Activated CD8-positive, alpha-beta T cell treated with anti-CD3 and anti-CD28 coated beads for 36 hours (primary cell): ENCODE measurements at places on chromosomes 13 and 19. TPM values are rescaled to one million over a fixed set of nuclear protein-coding genes. Genes with fewer than 3 reads are reported as not detected.

The ZSWIM4 gene
- total RNA-seq, result 6.6 TPM

The PLK5 gene
- total RNA-seq, result not detected

DNA sequence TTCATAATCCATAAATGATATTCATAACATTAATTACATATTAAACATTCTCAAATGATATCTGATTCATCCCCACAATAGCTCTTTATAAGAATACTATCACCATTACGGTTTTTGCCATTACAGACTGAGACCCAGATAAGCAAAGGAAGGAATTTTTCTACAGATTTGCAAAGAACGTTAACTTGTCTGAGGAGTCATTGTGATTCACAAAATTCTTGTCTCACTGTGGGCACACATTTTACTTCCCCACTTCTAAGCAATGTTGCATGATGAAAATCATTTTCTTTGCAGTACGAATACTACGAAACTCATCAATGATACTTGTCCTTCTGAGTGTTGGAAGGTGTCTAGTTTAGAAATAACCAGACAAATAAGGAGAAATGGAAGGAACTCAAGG is 70.1 kb downstream of the NALCN start:
- H3K4me3 ChIP-seq, result no peak overlapping the region
- no peak for DNase-seq
- H3K36me3 ChIP-seq, result no peaks in the 10 kb centered on the region
- H3K27me3 ChIP-seq, result peaks cover 3% of the 10 kb centered on the region
- H3K27ac ChIP-seq, result no peak overlapping the region

- no peaks in the 10 kb centered on the region for H3K36me3 ChIP-seq
- peaks cover 22% of the 10 kb centered on the region for H3K27me3 ChIP-seq
- H3K27ac ChIP-seq, result no peak overlapping the region
- H3K4me1 ChIP-seq, result no peaks in the 10 kb centered on the region
- no peak overlapping the region for H3K4me3 ChIP-seq
Observed at GRCh38 chr19:50178859-50179537, 15.9 kb upstream of the IZUMO2 start.

The NAPSA gene
- 20.0 TPM for total RNA-seq

GRCh38 chr19:57241176-57241575 is 744 bp downstream of the ZNF805 start:
- H3K27me3 ChIP-seq, result no peaks in the 10 kb centered on the region
- H3K4me3 ChIP-seq, result peak overlapping the region; percentile 82
- peaks cover 36% of the 10 kb centered on the region for H3K4me1 ChIP-seq
- H3K36me3 ChIP-seq, result peaks cover 23% of the 10 kb centered on the region

- peaks cover 11% of the 10 kb centered on the region for H3K4me1 ChIP-seq
- no peak overlapping the region for H3K4me3 ChIP-seq
- H3K27me3 ChIP-seq, result no peaks in the 10 kb centered on the region
- no peak overlapping the region for H3K27ac ChIP-seq
- peaks cover 34% of the 10 kb centered on the region for H3K36me3 ChIP-seq
- DNase-seq, result no peak
Observed at GRCh38 chr13:49044008-49044407, 68.3 kb downstream of the FNDC3A start.

The FEM1A gene
- total RNA-seq, result 11.4 TPM

- H3K27me3 ChIP-seq, result no peaks in the 10 kb centered on the region
- H3K27ac ChIP-seq, result no peak overlapping the region
- DNase-seq, result no peak
- H3K36me3 ChIP-seq, result no peaks in the 10 kb centered on the region
Observed at GRCh38 chr13:79448413-79448812, 32.5 kb upstream of the NDFIP2 start.

The ADAT3 gene
- 6.7 TPM for total RNA-seq

GRCh38 chr19:4297901-4298809 is 4.0 kb downstream of the TMIGD2 start:
- H3K36me3 ChIP-seq, result no peaks in the 10 kb centered on the region
- H3K4me1 ChIP-seq, result peaks cover 31% of the 10 kb centered on the region
- DNase-seq, result peak; percentile 79

GRCh38 chr13:33194820-33195692 is 90.5 kb downstream of the STARD13 start:
- no peaks in the 10 kb centered on the region for H3K36me3 ChIP-seq
- no peak overlapping the region for H3K27ac ChIP-seq
- DNase-seq, result no peak

The NXNL1 gene
- not detected for total RNA-seq

DNA sequence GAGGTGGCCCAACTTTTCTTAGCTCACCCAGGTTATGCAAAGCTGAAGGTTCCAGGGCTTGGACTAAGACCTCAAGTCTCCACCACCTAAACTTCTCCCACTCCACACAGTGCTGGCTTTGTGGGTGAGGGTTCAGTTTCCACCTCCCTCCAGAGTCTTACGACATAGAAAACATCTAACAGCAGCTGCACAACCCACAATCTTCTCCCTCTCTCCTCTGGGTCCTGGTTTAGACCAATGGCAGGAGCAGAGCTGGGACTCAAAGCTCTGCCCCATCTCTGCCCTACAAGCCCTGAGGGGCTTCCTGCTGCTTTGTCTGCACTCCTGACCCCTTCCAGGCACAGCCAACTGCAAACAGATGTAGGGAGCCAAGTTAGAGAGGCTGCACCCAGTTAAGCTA is 16.0 kb downstream of the IRGC start:
- no peaks in the 10 kb centered on the region for H3K4me1 ChIP-seq
- H3K4me3 ChIP-seq, result no peak overlapping the region
- H3K27ac ChIP-seq, result no peak overlapping the region
- no peak for DNase-seq
- H3K27me3 ChIP-seq, result no peaks in the 10 kb centered on the region
- peaks cover 27% of the 10 kb centered on the region for H3K36me3 ChIP-seq

DNA sequence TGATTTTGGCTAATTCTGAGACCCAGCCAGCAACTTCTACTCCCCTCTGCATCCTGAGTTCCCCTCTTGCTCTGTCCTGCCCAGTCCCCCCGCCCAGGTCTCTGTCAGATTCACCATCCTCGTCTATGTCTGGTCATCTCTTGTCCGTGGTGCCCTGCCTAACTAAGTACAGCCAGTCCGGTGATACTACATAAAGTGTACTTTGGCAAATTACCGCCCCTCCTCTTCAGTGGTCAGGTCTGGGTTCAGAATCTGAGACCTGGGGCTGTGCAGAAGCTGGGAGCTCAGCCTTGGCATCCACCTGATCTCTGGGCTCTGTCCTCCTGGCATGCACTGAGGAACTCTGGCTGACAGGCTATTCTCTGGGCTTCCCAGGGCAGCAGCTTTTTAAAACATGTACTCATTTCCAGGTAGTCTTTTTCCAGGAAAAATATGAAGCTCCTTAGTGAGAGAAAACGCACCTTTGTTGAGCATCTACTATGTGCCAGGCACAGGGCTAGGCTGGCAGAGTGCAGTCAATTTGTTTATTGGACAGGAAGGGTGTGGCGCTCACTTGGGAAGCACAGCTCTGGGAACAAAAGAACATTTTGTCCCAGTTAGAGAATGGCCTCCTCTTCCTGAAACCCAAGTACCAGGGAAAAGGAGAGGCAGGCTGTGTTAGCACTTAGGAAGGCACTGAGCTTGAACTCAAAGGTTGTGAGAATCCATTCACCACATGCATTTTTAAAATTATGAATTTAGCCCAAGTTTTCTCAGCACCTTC is 88.9 kb downstream of the TSHZ3 start:
- no peak for DNase-seq
- H3K4me1 ChIP-seq, result peaks cover 4% of the 10 kb centered on the region
- H3K27me3 ChIP-seq, result peaks cover 13% of the 10 kb centered on the region
- H3K27ac ChIP-seq, result no peak overlapping the region
- H3K36me3 ChIP-seq, result no peaks in the 10 kb centered on the region

- H3K27me3 ChIP-seq, result peaks cover 6% of the 10 kb centered on the region
- no peak overlapping the region for H3K4me3 ChIP-seq
- no peaks in the 10 kb centered on the region for H3K36me3 ChIP-seq
- no peaks in the 10 kb centered on the region for H3K4me1 ChIP-seq
- no peak overlapping the region for H3K27ac ChIP-seq
Observed at GRCh38 chr13:98325724-98326123, 148.7 kb upstream of the RNF113B start.

GRCh38 chr13:51283371-51283770 is 56.1 kb upstream of the SERPINE3 start:
- no peak for DNase-seq
- H3K36me3 ChIP-seq, result no peaks in the 10 kb centered on the region
- no peak overlapping the region for H3K27ac ChIP-seq
- H3K4me3 ChIP-seq, result no peak overlapping the region
- H3K4me1 ChIP-seq, result peaks cover 6% of the 10 kb centered on the region

GRCh38 chr19:39474139-39474620 is 6.5 kb upstream of the TIMM50 start:
- no peak overlapping the region for H3K4me3 ChIP-seq
- H3K27me3 ChIP-seq, result no peaks in the 10 kb centered on the region
- peak; percentile 80 for DNase-seq

The ZNF793 gene
- 3.8 TPM for total RNA-seq

The SLC1A6 gene
- not detected for total RNA-seq

The AP1M2 gene
- not detected for total RNA-seq

The IL17D gene
- total RNA-seq, result 0.54 TPM

The WDR88 gene
- not detected for total RNA-seq

- no peak overlapping the region for H3K27ac ChIP-seq
- DNase-seq, result no peak
- H3K36me3 ChIP-seq, result no peaks in the 10 kb centered on the region
- H3K4me1 ChIP-seq, result no peaks in the 10 kb centered on the region
Observed at GRCh38 chr13:28555096-28555495, 60.2 kb upstream of the FLT1 start.

The ZNF527 gene
- total RNA-seq, result 5.5 TPM

DNA sequence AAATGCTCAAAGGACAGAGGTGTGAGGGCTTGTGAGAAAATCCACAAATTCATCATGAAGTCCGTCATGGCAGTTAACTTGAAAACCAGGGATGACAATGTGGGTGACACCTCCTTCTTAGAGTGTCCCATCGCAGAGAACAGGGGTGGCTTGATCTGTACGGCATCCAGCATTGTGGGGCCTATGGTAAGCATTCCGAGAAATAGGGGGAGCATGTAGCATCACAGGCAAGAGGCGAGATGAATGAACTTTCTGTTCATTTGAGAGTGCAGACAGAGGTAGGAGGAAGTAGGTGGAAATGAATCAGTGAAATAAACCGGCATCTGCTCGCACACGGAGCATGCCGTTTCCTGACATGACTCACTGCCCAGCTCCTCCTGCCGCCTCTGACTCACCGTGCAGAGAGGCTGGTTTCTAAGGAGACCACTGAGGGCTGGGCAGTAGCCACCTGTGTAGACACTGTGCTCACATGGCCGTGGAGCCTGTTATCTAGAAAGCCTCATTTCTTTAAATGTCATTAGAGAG is 339.0 kb downstream of the RFC3 start:
- H3K36me3 ChIP-seq, result no peaks in the 10 kb centered on the region
- no peak overlapping the region for H3K4me3 ChIP-seq
- H3K27ac ChIP-seq, result peak overlapping the region; percentile 40

The TJP3 gene
- 2.4 TPM for total RNA-seq

GRCh38 chr13:81171065-81171647 is 830.2 kb upstream of the SPRY2 start:
- no peak for DNase-seq
- no peaks in the 10 kb centered on the region for H3K4me1 ChIP-seq
- H3K27me3 ChIP-seq, result no peaks in the 10 kb centered on the region
- H3K36me3 ChIP-seq, result no peaks in the 10 kb centered on the region
- no peak overlapping the region for H3K4me3 ChIP-seq

GRCh38 chr13:88472316-88472715 is 801.1 kb downstream of the SLITRK5 start:
- no peak overlapping the region for H3K27ac ChIP-seq
- no peaks in the 10 kb centered on the region for H3K4me1 ChIP-seq
- no peaks in the 10 kb centered on the region for H3K36me3 ChIP-seq
- no peak overlapping the region for H3K4me3 ChIP-seq

DNA sequence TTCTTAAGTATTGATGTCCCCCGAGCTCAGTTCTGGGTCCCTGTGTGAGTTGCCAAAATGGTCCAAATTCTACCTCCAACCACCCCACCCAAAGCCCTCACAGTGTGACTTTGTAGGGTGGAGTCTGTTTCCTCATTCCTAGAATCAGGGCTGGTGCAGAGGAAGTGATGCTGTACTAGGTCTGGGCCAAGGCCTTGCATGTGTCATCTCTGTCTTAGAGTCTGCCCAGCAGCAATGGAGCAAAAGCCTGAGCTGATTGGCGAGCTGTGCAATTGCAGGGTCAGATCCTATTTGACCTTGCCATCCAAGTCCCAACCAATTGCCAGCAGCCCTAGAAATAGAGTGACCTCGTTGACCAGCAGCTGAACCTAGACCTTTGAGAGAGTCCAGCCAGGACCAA is 97.0 kb upstream of the ANKRD10 start:
- no peaks in the 10 kb centered on the region for H3K36me3 ChIP-seq
- H3K27me3 ChIP-seq, result peaks cover 15% of the 10 kb centered on the region
- peak; percentile 21 for DNase-seq
- H3K4me3 ChIP-seq, result no peak overlapping the region

GRCh38 chr19:45913874-45914830 is at the start of gene NANOS2:
NANOS2 (minus strand) TSS chr19:45914778; CDS start chr19:45914693, 85 bp downstream.
- H3K36me3 ChIP-seq, result no peaks in the 10 kb centered on the region
- no peak within 1 kb of the TSS for H3K4me3 ChIP-seq
- H3K4me1 ChIP-seq, result peaks cover 4% of the 10 kb centered on the region
- DNase-seq, result peak; percentile 33

The B3GNT3 gene
- not detected for total RNA-seq

- no peak for DNase-seq
- peaks cover 2% of the 10 kb centered on the region for H3K4me1 ChIP-seq
- H3K4me3 ChIP-seq, result no peak overlapping the region
- H3K27ac ChIP-seq, result no peak overlapping the region
Observed at GRCh38 chr13:49238621-49239020, 9.1 kb upstream of the CDADC1 start.

- DNase-seq, result no peak
- H3K4me1 ChIP-seq, result no peaks in the 10 kb centered on the region
- no peaks in the 10 kb centered on the region for H3K36me3 ChIP-seq
- peaks cover 6% of the 10 kb centered on the region for H3K27me3 ChIP-seq
Observed at GRCh38 chr13:102933122-102933521, 87.3 kb downstream of the ERCC5 start.
